ENCODE measurements at places on chromosomes 13 and 19.

DNA sequence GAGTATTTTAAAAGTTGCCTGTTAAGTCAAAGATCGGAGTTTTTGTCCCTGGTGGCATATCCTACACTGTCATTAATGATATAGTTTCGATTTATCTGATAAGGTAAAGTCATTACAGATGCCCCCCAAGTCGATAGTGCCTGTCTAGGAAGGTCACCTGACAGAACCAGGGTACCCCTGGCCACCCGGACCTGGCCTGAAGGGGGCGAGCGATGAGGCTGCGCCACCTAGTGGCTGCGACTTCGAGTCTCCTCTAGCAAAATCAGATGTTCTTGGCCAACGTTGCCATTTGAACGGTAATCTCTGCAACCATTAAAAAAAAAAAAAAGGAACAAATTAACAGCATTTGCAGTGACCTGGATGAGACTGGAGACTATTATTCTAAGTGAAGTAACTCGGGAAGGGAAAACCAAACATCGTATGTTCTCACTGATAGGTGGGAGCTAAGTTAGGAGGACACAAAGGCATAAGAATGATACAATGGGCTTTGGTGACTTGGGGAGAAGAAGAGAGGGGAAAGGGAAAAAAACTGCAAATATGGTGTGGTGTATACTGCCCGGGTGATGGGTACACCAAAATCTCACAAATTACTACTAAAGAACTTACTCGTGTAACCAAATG is 565.1 kb downstream of the LIG4 start:
- no peak for DNase-seq

DNA sequence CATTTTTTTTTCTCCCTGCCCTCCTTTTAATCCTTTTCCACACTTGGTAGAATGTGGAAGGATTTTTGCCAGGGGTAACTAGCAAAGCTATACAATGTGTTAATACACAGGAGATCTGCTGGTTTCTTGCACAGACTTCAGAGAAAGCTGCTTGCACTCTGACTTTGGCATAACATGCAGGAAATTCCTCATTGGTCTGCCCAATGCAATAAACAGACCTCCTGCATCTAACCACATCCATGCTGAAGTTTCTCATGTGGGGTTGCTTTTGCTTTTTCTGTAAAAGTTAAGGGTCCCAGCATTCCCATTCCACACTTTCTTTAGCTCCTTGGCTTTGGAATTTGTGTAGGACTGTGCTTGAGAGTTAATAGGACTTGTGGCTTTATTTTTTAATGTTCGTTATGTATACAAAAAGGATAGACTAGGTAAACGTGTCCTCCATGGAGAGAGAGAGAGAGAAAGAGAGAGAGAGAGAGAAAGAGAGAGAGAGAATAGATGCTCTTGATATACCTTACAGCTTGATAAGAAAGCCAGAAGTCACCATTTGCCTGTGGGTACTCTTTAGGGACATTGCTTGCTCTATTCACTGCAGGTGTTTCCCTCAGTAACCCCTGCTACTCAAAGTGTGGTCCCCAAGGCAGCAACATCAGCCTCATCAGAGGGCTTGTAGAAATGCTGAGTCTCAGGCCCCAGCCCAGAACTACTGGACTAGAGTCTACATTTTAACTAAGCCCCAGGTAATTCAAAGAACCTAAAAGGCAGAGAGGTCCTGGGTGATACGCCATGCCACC is 170.5 kb downstream of the SHISA2 start:
- DNase-seq, result no peak

DNA sequence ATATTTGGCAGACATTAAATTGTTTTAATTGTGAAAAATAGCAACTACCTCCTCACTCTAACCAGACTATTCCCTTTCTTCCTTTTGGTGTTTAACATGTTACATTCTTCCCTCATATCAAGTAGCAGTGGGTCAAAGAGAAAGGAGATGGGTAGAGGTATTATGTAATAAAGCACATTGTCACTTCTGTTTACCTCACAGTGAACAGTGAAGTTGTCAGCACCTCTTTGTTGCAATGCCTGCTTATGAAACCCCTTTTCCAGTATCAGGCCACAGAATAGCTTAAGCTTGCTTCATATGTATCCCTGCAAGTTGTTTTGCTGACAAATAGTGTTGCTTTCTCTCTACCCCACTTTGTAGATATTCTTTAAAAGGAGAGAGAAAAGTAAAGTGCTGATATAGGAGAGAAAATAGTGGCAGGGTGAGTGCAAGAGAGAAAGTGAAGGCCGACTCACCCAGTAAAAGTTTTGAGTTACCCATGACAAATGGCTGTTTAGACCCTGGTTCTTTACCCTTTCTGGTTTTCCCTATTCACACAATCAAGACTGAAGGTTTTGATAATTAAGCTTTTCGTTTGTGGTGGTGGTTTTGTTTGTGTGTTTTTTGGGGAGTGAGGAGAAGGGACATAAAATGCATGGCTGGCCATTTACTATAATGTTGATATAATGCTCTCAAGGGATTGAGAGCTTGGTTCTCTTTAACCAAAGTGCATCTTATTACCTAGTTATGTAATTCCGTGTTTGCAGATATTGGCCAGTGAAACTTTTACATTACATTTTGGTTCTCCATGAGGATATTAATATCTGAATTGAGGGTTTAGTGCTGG is 3.7 kb downstream of the ITM2B start:
- no peak for DNase-seq

DNA sequence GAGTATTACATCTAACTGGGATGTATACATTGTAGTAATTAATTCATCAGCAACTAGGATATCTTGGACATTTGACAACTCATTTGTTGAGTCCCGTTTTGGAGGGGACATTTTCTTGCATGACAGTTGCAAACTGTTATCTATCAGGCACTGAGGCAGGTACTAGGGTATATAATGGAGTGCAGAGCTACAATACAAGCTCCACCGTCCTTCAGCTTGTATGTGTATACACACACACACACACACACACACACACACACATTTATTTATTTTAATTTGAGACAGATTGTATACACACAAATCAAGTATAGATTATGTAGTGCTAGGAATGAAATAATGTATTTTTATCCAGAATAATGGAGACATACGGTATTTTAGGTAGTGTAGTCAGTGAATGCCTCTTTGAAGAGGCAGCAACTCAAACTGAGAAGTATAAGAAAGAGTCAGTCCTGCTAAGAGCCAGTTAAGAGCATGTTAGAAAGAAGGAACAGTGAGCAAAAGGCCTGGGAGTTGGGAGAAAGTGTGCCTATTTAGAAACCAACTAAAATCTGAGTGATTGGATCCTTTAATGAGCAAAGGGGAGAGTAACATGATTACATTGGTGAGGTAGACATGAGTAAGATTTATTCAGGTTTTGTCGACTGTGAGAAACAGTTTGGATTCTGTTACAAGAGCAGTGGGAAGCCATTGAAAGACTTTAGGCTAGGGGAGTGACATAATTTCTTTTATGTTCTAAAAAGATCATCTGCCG is 74.5 kb downstream of the NBEA start:
- no peak for DNase-seq

DNA sequence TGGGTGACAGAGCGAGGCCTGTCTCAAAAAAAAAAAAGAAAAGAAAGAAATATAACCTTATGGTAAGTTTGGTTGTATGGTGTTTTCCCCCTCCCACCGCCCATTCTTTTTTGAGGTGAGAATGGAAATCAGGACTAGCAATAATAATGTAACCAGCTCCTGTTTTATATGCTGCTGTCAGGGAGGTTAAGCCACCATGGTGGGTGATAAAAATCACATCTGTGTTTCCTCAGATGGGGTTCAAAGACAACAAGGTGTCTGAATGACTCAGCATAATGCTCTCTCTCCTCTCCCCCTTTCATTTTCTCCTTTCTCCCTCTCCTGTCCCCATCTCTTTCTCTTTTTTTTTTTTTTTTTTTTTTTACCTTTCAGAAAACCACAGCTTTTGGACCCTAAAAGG is 28.3 kb upstream of the GARRE1 start:
- no peak for DNase-seq

GRCh38 chr13:95253033-95253432 is 48.2 kb downstream of the ABCC4 start:
- DNase-seq, result no peak

GRCh38 chr19:11404588-11405222 is 14.4 kb downstream of the RGL3 start:
- DNase-seq, result no peak

GRCh38 chr13:113741191-113741668 is 17.8 kb upstream of the TMEM255B start:
- no peak for DNase-seq

DNA sequence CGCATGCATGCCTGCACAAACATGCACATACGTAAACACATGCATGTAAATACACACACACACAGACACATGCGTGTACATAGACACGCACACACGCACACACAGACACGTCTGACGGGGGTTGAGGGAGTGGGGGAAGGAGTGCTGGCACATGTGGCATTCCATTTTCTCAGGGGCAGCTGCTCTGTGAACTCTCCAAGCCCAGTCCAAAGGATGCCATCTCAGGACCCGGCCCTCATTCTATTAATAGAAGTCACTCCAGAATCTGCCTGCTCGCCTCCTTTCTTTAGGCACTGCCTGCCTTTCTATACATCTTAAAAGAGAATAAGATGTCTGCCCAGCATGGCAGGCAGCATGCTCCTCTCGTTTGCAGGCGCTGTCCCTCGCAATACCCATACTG is 5.3 kb downstream of the ARHGEF7 start:
- no peak for DNase-seq

- no peak for DNase-seq
Observed at GRCh38 chr19:15291548-15292021, 40.8 kb downstream of the BRD4 start.

GRCh38 chr13:105196052-105196451 is 1339.4 kb downstream of the EFNB2 start:
- no peak for DNase-seq

DNA sequence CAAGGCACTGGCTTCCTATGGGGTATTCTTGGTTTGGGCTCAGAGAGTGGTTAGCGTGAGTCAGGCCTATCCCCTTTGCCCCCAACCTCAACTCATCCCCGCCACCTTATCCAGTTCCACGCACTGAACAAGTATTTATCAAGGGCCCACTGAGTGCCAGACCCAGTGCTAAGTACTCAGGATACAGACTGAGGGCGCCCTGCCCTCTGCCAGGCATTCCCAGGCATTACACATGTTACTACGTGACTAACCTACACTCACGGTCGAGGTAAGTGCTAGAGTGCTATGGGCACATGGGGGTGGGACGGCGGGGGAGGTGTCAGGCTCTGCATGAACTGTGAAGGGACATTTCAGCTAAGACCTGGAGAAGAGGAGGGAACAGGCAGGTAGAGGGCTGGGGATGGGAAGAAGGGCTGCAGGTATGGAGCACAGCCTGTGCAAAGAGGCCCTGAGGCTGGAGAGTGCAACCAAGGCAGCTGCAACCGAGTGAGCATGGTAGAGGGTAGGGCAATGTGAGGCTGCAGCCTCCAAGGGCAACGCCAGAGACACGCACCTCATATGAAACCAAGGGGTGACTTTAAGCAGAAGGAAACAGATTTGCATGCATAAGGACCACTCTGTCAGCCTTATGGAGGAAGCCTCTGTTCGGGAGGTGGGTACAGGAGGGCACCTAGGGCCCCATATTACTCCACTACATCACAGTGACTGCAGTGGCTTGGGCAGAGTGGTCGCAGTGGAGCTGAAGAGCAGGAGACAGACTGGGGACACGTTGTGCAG is 22.5 kb downstream of the DHRS12 start:
- DNase-seq, result no peak

- no peak for DNase-seq
Observed at GRCh38 chr19:36210497-36210896, 4.0 kb downstream of the ZNF565 start.

DNA sequence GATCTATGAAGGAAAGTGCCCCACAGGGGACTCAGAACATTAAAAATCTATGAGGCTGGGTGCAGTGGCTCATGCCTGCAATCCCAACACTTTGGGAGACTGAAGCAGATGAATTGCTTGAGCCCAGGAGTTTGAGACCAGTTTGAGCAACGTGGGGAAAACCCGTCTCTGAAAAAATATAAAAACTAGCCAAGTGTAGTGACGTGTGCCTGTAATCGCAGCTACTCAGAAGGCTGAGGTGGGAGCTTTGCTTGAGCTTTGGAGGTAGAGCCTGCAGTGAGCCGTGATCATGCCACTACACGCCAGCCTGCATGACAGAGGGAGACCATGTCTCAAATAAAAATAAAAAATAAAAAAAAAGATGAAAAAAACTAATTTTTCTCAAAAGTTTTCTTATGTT is 1070.6 kb downstream of the PCDH9 start:
- DNase-seq, result no peak

DNA sequence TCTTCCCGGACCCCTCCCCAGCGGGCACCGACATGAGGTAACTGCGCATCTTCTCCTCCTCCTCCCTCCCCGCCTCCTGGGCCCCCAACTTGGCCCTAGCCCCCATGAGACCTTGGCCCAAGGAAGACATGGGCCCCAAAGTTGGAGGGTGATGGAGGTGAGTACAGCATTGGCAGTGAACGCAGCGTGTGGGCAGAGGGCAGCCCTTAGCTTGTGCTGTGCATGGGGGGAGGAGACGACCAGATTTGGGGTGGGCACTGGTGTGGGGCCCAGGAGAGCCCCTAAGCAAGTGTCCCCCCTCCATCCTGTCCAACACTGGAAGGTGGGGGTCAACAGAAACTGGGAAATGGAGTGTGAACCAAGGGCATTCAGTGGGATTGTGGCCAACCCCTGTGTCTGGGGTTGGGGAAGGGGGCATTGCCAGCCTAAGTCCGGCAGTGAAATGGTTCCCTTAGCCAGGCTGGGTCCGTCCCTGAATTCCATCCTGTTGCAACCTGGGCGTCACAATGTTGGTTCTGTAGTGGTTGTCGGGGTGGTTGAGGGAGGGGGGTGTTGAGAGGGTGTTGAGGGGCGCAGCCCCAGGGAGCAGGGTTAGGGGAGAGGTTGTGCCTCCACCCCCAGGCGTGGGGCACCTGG is 23.5 kb downstream of the NUMBL start:
- no peak for DNase-seq

DNA sequence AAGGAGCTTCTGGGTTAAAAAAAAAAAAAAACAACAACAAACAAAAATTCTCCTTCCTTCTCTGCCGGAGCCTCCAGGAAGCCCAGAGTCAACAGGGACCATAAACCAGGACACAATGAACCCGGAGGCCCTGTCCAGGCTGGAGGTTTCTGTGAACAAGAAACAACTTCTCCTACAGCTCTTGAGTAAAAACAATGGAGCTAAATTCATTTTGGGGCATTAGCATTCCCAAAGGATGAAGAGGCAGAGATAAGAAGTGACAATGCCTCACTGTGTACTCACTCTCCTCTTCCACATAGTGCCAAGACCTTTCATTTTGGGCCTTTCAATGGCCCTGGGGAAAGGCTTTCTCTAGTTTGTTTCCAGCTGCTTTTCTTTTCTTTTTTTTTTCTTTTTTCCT is 9.0 kb downstream of the RHPN2 start:
- DNase-seq, result no peak

DNA sequence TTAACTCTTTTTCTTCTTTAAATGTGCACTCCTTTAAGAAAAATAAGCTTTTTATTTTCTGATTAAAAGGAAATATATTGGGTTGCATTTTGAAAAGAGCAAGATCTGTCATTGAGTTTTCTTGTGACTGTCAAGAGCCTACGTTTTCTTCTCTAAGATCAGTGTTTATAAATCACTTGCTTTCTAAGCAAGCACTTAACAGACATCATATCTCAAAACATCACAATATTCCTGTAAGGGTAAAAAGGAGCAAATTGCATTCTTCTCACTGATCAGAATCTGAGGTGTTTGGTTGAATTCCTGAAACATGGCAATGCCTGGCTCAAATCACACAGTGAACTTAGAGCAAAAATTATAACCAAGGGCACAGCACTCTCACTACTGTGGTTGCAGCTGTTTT is 231.3 kb downstream of the PCDH17 start:
- no peak for DNase-seq
